ENCODE measurements at places on chromosomes 12 and 14.

DNA sequence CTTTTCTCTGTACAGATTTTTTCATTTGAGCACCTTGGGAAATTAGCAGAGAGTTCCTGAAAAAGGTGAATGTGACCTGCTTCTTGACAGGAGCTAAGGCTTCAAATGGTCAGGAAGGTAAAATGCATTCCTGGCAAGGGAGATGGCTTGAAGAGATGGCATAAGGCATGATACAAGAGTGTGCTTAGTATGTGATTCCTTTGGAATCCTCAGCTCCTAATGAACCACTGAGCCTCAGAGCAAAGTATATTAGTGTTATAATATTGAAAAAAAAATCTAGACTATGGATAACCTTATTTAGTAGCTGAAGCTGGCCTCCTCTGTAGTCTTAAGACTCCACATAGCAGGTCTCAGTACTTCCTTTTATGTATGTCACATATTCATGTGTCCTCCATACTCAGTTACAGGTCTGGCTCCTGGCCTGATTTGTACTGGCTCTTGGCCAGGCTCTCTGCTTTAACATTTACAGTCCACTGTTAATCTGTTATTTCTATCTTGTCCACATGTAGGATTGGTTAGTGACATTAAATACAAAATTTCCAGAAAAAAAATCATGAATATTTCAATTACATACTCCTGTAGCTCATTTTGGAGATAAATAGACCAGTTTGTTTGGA is 17.9 kb downstream of the TOGARAM1 start:
- no peak for DNase-seq

DNA sequence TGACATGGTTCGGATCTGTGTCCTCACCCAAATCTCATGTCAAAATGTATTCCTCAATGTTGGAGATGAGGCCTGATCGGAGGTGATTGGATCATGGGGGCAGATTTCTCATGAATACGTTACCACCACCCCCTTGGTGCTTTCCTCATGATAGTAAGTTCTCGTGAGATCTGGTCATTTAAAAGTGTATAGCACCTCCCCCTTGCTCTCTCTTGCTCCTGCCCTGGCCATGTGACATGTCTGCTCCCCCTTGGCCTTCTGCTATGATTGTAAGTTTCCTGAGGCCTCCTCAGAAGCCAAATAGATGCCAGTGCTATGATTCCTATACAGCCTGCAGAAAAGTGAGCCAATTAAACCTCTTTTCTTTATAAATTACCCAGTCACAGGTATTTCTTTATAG is 7.1 kb downstream of the OR6C68 start:
- no peak for DNase-seq

- no peak for DNase-seq
These were observed 22.9 kb upstream of the EVL start for GRCh38 chr14:100042286-100042685.

- no peak for DNase-seq
These were observed 23.3 kb downstream of the PPP1R36 start for GRCh38 chr14:64573109-64573508.

DNA sequence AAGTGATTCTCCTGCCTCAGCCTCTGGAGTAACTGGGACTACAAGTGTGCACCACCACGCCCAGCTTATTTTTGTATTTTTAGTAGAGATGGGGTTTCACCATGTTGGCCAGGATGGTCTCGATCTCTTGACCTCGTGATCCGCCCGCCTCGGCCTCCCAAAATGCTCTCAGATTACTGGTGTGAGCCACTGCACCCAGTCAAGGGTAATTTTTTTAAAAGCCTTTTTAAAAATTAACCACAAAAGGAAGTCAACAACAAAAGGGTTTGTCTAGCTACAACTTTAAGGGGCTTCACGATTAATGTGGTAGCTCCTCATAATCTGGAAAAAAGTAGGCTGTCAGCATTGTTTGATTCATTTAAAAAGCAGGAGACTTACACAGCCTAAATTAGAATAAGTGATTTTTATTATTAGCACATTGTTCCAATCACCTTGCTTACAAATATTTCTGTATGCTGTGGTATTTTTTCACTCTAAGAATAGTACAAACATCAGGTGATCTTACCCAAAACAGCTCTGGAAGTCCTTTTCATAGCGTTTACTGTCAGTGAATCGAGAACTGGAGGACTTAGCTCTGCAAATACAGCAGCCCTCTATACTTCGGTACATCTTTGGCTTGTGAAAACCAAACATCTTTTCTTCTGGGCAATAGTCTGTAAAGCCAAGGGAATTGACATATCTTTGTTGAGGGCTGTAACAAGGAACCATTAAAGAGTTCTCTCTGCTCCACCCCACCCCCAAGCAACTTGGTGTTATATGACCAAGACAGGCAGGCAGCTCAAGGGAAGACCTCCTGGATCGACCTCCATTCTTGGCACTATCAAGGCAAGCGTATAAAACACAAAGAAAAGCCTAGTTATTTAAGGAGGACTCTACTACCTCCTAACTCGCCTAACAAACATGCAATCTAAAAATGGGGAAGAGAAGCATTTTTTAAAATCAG is 28.1 kb downstream of the SINHCAF start:
- DNase-seq, result no peak

GRCh38 chr14:103746701-103747100 is 31.1 kb downstream of the ZFYVE21 start:
- no peak for DNase-seq

GRCh38 chr12:57146092-57146491 is 1.3 kb downstream of the LRP1-AS start:
- DNase-seq, result no peak
